A549 (cell line): ENCODE measurements at places on chromosomes 13 and 19. TPM values are rescaled to one million over a fixed set of nuclear protein-coding genes. Genes with fewer than 3 reads are reported as not detected.
A peak's percentile ranks its signal among the peaks of the same experiment; 100 is the strongest.

GRCh38 chr19:3852614-3853254, 16.1 kb downstream of the ZFR2 start:
- DNase-seq = peak; percentile 41

DNA sequence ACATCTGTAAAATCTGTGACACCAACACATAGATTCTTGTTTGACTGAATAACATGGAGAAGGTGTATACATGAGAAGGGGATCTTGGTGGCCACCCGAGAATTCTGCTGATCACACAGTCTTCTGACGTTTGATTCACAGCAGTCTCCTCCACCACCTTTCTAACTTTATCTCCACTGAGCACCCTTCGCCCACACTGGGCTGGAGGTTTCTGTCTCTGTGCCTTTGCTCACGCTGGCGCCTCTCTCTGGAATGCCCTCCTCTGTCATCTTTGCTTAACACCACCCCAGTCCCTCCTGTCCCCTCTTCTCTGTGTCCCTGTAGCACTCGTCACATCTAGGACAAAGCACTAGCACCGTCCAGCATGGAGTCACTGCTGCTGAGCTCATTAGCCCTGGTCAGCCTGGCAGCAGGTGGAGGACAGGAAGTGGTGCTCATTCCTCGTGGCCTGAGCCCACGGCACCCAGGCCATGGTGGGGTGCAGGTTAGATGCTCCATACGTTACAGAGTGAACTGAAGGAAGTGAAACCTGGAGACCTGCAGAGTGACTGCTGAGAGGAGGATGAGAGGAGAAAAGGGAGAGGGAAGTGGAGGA, 384.6 kb downstream of the UQCRFS1 start:
- no peak for DNase-seq

DNA sequence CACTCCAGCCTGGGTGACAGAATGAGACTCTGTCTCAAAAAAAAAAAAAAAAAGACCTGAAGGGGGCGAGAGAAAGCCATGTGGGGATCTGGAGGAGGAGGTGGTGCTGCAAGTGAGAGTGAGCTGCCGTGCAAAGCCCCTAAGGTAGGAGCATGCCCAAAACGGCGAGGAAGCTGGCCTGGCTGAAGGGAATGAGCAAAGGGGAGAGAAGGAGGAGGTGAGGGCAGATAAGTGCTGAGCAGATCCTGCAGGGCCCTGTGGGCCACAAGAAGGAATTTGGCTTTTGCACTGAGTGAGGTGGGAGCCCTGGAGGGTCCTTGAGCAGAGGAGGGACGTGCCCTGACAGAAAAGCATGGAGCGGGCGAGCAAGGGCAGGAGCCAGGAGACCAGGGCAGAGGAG, 19.4 kb upstream of the ADGRE5 start:
- no peak for DNase-seq

Gene PAK4
- 75.8 to 84.2 TPM (median 76.7 TPM) in 3 replicates for polyA plus RNA-seq

DNA sequence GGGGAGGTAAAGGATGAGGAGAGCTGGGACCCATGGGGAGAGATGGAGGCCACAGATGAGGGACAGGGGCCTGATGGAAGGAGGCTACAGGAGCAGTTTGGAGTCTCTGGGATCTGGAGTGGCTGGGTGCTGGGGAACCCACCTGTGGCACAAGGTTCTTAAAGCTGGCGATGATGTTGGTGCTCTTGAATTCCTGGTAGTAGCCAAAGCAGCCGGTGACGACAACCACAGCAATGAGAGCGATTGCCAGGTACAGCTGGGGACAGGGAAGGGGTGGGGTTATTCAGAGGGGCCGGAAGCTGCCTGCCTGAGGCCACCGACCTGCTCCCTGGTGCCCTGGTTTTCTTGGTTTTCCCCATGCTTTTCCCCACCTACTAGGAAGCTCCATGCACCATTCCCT, 2.8 kb downstream of the ATP4A start:
- no peak for DNase-seq

Gene TEX26
- not detected in 3 replicates for polyA plus RNA-seq

Gene ADGRE2
- polyA plus RNA-seq = 0.26 to 0.39 TPM (median 0.36 TPM) in 3 replicates

DNA sequence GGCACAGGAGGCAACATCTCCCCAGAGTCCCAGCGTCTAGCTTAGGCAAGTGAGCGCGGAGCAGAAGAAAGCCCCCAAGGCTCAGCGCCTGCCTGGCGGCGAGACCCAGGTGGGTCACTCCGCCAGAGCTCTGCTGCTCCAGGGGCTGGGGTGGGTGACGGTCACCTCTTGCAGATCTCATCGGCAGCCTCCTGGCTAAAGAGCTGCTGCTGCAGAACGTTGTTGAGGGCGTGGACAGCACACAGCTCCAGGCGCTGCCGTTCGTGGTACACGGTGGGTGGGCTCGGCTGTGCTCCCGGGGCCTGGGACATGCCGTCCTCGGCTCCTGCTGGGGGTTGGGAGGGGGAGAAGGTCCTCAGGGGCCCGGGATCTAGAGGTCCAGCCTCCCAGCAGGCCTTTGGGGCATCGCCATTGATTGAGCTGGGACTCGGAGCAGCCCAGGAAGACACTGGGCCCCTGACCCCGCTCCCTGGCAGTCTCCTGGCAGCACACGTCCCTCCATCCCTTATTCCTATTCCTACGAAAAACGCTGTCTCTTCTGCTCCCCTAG, 795 bp downstream of the JOSD2 start:
- no peak for DNase-seq

DNA sequence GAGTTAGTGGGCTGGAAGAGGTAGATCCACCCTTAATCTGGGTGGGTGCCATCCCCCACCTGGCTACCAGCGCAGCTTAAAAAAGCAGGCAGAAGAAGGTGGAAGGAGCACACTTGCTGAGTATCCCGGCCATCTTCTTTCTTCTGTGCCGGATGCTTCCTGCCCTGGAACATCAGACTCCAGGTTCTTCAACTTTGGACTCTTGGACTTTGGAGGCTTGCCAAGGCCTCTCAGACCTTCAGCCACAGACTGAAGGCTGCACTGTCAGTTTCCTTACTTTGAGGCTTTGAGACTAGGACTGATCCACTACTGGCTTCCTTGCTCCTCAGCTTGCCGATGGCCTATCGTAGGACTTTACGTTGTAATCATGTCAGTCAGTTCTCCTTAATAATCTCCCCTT, 127.6 kb upstream of the GPC6 start:
- DNase-seq = no peak

GRCh38 chr19:15508035-15508710, at the start of gene CYP4F22:
TSS of gene CYP4F22 (plus strand) at chr19:15508525. CDS start at chr19:15525337, 16,812 bp downstream.
- DNase-seq = no peak

Gene ZNF493
- 0.08 to 0.37 TPM (median 0.10 TPM) in 3 replicates for polyA plus RNA-seq

- DNase-seq = no peak
Observed at GRCh38 chr13:86900906-86901305, 770.3 kb upstream of the SLITRK5 start.

GRCh38 chr19:28595722-28596480, 617.0 kb downstream of the UQCRFS1 start:
- DNase-seq = no peak

- DNase-seq = no peak
Observed at GRCh38 chr13:92135509-92135908, 737.1 kb downstream of the GPC5 start.

Gene ZNF600
- 0.07 to 0.47 TPM (median 0.08 TPM) in 3 replicates for polyA plus RNA-seq

Gene SMIM24
- polyA plus RNA-seq = 0.62 to 1.0 TPM (median 0.67 TPM) in 3 replicates

- DNase-seq = no peak
Observed at GRCh38 chr19:33803383-33803782, 6.7 kb downstream of the KCTD15 start.

Gene LRRC63
- polyA plus RNA-seq = 0.04 to 0.06 TPM in 2 of 3 replicates, not detected in the other

Gene PINLYP
- polyA plus RNA-seq = 0.27 to 0.37 TPM (median 0.28 TPM) in 3 replicates

Gene TTC9B
- polyA plus RNA-seq = 0.04 TPM in 1 of 3 replicates, not detected in the others

Gene MARK4
- 6.0 to 7.8 TPM (median 6.8 TPM) in 3 replicates for polyA plus RNA-seq

GRCh38 chr13:45362939-45363338, 22.0 kb upstream of the TPT1 start:
- DNase-seq = no peak

GRCh38 chr13:102846261-102847015, 606 bp downstream of the ERCC5 start:
- DNase-seq = peak; percentile 5

Gene POLR2I
- 264 to 284 TPM (median 277 TPM) in 3 replicates for polyA plus RNA-seq

Gene METTL21C
- polyA plus RNA-seq = not detected in 3 replicates

DNA sequence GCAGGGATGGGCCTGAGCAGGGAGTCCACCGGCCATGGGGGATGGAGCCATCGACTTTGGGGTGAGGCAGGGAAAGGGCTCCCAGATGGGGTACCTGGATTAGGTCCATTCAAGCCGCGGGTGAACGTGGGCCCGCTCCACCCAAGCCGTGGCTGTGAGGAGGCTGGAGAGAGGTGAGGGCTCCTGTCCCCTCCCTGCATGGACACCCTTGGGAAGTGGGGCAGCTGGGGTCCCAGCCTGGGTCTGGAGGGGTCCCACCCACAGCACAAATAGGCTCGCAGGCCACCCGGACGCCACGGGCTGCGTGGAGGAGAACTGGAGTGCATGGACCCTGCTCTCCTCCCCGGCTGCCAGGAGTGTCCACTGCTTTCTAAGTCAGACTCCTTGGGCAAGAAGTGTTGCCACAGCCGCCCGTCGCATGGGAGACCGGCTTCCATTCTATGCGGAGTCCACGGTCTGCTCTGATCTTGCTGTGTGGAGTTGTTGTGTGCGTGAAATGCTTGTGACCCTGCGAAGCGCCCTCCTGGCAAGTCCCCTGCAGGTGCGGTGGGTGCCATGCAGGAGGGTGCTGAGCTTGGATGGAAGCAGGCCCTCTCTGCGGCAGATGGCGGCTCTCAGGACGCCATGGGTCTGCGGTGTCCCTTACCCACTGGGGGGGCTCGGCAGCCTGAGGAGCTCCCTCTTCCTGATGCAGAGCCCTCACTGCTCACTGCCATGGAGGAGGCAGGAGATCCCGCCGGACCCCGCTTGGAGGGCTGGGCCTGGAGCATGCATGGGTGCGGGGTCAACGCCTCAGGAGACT, 2.0 kb downstream of the DAZAP1 start:
- no peak for DNase-seq

- no peak for DNase-seq
Observed at GRCh38 chr13:49646688-49647087, 18.4 kb downstream of the ARL11 start.
